ENCODE measurements at places on chromosomes 11 and 22.

DNA sequence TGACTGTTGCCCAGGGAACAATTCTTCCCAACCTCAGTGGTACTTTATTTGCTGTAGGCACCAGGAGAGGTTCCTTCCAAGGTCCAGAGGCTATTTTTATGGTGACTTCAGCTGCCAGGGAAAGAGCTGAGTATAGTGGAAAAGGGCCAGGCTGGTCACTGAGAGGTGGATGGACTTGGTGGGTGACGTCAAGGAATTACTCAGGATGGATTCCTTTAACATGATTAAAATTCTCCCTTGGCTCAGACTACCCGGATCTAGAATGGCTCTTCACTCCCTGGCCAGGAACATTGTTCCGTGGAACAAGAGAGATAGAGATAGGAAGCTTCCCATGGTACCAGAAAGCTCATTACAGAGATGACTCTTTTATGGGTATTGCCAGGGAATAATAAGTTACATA, 8.7 kb upstream of the CALCA start:
- peak; percentile 64 for DNase-seq

DNA sequence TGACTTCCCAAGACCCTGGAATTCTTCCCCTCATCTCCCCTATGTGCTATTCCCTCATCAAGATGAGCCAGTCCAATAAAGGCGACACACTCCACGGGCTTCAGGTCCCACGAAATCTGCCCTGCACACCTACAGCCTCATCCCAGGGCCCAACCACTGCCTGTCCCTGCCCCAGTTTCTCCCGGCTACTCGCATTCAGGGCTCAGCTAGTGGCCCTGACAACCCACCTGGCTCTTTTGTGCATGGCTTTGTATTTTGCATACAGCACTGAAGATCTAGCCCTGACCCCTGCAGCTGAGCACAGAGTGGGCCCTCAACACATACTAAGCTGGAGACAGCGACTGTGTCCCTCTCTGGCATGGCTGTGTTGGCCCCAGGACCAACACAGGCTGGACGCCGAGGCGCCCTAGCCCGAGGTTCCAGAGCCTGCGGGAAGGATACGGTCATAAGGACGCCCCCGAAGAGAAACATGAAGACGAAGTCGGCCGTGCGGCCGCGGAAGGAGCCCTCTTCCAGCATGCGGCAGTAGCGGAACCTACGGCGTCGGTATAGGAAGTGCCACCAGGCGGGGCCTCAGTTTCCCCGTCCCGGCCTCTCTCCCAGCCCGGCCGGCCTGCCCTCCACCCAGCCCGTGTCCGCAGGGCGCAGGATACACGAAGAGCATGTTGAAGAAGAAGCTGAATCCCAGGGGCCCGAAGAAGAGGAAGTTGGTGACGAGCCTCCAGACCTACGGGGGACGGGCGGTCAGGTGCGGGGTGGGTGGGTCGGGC, 710 bp downstream of the DERL3 start:
- DNase-seq, result no peak

DNA sequence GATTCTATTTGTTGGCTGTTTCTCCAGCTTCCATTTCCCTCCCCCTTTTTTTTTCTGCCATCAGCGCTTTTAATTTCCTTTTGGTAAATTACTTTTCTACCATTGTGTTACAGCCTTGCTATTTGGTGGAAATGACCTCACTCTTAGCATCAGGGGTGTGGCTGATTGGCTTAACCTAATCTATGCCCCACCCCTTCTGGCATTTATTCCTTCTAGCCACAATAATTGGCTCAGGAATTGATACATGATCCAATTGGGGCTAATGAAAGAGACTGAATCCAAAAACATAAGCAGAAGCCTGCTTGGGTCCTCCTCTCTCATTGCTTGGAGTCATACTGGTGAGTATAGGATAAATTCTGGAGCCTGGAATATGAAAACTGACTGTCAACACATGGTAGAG, 402.4 kb upstream of the LRRC4C start:
- no peak for DNase-seq

DNA sequence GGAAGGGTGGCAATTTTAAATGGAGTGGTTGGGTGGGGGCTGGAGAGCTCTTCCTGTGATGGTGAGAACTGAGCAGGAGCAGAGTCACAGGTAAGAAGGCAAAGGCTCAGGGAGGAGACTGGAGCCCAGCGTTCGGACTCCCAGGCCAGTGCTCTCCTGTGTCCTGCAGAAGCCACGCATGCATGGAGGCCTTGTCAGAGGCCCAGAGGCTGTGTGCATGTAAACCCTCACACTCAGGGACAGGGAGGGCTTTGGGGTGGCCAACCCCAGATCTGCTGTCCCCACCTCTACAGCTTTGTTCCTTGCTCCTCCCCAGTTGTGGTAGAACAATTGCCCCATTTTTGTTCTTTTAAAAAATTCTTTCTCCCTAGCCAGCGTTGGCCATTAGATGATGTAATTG, 130.4 kb upstream of the PARVA start:
- DNase-seq, result no peak

DNA sequence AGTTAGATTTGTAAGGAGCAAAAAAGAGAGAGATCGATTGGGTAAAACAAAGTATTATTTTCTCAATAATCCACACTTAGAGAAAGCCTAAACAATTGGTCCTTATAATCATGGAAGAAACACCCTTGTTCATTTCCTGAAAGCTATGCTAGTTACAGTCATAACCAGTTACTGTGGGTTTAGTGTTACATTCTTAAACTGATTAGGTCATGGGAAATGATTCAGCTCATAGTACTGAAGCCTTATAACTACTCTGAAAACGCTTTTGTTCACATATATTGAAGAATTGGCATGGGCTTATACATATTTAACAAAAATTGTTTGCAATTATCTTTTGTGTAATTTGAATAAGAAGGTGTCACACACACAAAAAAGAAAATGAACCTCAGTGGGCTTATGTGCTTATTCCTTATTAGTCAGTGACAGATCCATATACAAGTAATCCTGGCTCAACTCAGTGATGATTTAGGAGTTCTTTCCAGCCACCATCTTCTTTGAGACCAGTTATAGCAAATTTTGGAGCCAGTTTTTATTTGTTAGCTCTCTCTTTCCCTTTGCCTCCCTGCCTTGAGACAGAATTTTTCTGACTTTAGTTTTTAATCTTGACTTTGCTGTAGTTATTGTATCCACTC, 198.5 kb upstream of the CTSC start:
- DNase-seq, result peak; percentile 95
